ENCODE measurements at places on chromosomes 13 and 19. TPM values are rescaled to one million over a fixed set of nuclear protein-coding genes. Genes with fewer than 3 reads are reported as not detected.

DNA sequence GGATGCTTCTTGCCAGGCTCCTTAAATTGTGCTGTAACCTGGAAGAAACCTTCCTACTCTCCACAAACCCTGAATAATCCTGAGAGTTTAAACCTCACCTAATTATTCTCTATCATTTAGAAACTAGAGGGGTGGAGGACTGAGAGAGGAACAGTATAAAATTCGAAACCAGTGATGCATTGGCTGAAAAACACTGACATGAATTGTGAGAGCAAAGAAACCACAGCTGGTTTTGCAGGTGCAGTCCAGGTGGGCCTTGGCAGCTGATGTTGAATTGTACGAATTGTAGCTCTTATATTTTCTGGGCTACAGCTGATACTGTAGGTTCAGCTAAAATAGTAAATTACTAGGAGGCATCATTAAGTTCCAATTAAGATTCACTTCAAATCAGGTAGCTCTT is 227.0 kb upstream of the SLITRK5 start:
- no peak for DNase-seq

DNA sequence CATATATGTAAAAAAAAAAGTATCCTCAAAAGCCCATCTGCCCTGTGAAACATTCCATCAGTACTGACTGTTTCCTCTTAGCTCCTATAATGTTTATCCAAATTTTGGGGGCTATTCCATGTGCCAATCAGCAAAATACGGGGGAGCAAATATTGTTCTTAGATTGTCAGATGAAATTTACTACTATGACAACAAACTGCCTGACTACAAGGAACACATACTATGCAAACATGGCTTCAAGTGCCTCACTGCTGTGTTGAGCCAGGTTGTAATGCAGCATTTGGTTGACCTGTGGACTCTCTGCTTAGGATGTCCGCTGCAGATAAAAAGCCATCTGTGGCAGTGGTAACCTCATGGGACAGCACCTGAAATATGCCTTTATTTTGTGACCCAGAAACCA is 98.2 kb upstream of the SCEL start:
- no peak for DNase-seq

DNA sequence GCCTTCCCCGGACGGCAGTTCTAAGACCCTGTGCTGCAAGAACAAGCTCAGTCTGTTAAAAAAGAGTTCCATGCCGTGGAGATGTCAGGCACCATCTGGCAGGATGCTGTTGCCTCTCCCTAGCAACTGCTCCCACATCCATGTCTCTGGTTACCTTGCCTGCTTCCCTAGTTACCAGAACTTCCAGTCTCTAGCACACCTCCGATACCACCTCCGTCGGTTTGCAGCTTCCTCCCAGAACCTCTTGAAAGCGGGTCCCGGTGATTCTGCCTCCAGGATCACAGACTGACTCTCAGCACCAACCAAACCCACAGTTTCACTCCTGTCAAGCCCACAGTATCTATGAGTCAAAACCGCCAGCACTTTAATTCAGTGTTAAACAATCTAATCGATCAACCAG is 55.4 kb downstream of the KCTD12 start:
- no peak for DNase-seq

DNA sequence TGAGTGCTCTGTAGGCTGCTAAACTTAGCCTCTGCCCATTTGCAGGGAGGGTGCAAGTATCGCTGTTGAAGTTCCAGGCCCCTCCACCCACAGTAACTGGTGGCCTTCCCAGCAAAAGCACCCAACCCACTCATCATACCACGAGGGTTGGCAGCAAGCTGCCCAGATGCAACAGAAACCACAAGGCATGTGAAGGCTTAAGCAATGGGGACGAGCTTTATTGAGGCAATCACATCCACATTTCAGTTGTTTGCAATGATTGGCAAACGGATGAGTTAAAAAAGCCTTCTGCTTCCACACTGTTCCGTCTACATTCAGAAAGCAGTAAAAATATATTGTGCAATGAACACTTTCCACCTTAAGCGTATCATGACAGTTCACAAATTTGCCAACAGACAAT is 10.3 kb downstream of the GJB6 start:
- DNase-seq, result no peak

DNA sequence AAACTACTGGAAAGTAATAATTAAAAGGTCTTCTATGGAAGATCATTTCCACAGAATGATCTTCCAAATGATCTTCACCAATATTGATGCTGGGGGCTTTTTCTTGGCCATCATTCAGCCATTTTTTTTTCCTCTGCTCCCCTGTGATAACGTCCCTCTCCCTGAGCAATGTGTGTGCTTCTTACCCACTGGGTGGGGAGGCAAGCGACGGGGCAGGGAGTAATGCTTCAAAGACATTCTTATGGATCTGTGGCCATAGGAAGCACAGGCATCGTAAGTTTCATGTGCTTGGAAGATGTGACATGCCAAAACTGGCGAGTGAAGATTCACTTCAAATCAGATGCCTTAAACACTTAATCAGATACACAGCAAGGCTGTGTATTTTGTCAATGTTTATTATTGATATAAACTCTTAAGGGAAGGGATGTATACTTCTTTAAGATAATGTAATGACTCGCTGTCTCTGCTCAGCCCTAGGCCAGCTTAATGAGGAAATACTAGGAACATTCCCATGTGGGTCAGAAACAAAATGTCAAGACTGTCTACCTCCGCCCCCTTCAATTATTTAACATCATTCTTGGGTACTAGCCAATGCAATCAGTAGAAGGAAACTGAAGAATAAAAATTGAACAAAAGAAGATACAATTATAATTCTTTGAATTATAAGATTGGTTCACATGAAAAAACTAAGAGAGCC is 34.1 kb upstream of the SERPINE3 start:
- no peak for DNase-seq

DNA sequence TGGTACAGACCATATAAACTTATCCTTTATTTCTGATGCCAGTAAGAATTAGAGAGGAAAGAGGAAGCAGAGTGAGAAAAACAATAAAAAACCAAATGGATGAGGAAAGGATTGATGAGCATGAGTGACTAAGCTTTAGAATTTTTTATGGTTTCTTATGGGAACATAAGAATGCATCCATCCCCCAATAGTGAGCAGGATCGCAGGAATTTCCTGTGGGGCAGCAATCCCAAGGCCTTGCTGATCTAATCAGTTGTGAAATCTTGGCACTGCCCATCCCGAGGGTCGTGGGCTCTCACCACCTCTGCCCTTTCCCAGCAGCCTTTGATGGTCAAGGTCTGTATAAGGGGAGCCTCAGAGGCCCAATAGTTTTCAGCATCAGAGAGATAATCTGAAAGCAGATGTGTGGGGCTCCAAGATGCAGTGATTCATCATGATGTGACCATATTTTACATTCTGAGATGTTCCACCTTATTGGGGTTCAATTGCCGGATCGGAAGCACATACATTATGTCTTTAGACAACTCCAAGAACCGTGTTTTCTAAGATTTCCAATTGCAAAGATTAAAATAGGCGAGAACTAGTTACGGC is 222.1 kb downstream of the DNAJC15 start:
- DNase-seq, result peak; percentile 74

GRCh38 chr13:76993021-76993420 is 1.1 kb downstream of the CLN5 start:
- DNase-seq, result no peak

DNA sequence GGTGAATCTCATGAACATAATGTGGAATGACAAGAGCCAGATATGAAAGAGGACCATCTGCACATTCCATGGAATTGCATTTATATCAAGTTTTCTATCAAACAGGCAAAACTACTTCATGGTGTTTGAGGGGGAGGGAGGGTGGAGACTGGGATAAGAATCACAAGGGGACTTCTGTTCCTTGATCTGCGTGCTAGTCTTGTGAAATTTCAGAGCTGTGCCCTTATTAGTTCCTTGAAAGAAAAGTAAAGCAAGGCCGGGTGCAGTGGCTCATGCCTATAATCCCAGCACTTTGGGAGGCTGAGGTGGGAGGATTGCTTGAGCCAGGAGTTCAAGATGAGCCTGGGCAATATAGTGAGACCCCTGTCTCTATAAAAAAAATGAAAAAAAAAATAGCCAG is 30.2 kb upstream of the CEBPG start:
- no peak for DNase-seq

DNA sequence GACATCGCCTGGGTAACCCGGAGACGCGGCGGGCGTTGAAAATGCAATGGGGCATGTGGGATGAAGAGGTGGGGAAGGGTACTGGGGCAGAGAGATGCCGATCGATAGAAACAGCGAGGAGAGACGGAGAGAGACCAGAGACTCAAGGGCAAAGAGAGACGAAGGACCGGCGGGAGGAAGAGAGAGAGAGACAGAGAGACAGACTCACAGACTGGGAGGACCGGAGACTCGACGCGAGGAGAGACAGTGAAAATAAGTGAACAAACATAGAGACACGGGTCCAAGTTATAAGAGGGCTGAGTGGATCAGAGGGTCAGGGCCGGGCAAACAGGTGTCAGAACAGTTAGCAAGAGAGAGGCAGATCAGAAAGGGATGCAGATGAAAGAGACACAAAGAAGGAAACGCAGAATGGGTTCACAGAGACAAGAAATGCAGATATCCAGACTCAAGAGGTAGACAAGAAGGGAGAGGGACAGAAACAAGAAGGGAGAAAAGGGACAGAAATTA is 576 bp upstream of the MZF1 start:
- no peak for DNase-seq

GRCh38 chr13:58379221-58379620 is 747.7 kb downstream of the PCDH17 start:
- no peak for DNase-seq

DNA sequence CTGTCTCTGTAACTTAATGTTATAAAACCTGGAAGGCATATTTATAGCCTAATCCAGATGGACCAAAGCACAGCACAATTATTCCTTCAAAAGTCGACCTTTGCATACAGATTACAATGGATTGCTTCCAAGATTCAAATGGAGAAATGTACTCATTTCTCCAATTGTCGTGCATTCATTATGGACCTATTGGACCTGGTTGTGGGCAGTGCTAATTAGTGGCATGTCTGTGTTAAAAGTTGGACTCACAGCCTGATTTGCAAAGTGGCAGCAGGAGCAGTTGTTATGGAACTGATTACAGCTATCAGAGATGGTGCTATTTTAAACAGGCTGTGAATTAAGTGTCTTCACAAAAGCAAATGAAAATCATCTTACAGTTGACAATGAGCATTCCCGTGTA is 1529.3 kb upstream of the SLC10A2 start:
- DNase-seq, result no peak

DNA sequence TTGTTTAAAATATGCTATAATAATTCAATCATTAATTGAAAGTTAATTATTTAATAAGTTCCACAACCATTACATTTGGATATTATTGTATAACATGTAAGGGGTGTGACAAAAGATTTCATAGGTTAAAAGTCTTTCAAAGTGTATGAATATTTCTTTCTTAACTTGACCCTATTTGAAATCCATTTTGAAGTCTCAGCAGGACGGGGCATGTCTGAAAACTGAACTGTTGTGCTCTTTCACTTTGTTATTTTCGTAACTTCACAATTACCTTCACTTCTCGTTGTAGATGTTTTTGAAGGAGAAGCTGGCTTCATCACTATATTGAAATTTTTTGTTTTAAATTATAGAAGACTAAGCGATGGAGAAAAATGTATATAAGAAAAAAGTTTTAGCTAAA is 1775.7 kb downstream of the PCDH9 start:
- DNase-seq, result no peak

GRCh38 chr19:2728783-2729387 is 7.7 kb upstream of the DIRAS1 start:
- no peak for DNase-seq

- no peak for DNase-seq
These were observed 30.3 kb downstream of the USPL1 start for GRCh38 chr13:30647824-30648521.

- DNase-seq, result no peak
These were observed 692 bp downstream of the ZNF234 start for GRCh38 chr19:44142059-44142433.

- DNase-seq, result no peak
These were observed 19.0 kb downstream of the NFIX start for GRCh38 chr19:13014101-13014920.

- DNase-seq, result no peak
These were observed at the start of gene SMIM17 for GRCh38 chr19:56642711-56643459. SMIM17 (plus strand) TSS chr19:56643159; CDS start chr19:56645668, 2,509 bp downstream.

Gene TNFRSF19
- total RNA-seq, result 6.5 TPM

Gene CATSPERD
- total RNA-seq, result not detected

Gene CEACAM6
- not detected for total RNA-seq

Gene DLL3
- not detected for total RNA-seq

Gene C19orf18
- not detected for total RNA-seq

Gene ZNF83
- total RNA-seq, result 57.1 TPM

All from A172 (cell line).